ENCODE measurements at places on chromosomes 7 and 10. TPM values are rescaled to one million over a fixed set of nuclear protein-coding genes. Genes with fewer than 3 reads are reported as not detected.

The ATP6V0A4 gene
- total RNA-seq, result 0.40 TPM

DNA sequence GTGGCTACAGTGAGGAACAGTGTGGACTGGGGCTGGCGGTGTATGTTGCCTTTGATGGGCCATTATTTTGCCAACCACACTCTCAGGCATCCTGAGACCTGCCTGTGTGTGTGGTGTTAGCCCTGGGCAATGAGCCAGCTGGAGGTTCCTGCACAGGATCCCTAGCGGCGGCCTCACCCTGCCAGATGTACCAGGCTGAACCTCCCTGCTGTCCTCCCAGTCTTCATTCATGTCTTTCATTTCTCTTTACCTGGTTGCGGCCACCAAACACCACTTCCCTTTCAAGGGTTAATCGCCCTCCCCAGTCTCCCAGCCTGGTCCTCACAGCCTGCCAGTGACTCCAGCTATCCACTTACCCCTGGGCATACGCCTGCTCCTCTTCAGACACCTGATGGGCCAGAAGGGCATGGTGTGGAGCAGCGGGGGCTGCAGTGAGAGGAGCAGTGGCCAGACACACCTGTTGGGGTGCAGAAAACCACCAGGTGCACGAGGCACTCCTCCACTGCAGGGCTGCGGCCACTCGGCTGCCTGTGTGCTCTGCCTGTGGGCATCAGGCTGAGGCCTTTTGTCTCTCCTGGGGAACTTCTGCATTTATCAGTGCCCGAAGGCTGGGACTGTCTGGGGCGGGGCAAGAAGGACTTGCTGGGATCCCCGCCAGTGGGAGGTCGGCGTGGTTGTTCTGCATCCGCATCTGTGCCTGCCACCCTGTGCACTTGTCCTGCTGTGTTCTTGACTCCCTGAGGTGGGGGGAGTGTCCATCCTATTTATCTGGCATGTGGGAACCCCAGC lies 111.6 kb downstream of the ARHGAP22 start:
- peak; percentile 38 for DNase-seq

The CUX1 gene
- 63.7 TPM for total RNA-seq

The CDHR3 gene
- total RNA-seq, result 0.19 TPM

DNA sequence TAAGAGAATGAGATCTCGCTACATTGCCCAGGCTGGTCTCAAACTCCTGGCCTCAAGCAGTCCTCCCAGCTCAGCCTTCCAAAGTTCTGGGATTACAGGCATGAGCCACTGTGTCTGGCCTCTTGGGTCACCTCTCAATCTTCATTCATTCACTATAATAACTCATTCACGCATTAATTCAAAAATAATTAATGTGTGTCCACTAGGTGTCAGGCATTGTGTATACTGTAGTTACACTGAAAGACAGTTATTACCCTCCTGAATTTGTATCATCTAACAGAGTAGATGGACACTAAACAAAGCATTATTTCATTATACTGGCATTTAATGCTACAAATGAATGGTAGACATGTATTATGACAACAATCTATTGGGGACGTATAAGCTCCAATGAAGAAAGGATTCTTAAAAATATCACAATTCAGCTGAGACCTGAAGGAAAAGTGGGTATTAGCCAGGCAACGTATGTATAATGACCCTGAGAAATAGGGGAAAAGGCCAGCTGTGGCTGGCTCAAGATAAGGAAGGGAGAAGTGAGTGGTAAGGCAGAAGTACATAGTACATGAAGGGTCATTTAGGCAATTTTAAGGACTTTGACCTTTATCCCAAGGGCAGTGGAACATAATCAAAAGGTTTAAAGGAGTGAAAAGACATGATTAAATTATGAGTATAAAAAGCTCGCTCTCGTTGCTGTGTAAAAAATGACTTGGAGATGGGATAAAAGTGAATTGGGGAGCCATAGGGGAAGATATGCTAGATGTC lies 150.7 kb downstream of the BTAF1 start:
- DNase-seq, result peak; percentile 29

DNA sequence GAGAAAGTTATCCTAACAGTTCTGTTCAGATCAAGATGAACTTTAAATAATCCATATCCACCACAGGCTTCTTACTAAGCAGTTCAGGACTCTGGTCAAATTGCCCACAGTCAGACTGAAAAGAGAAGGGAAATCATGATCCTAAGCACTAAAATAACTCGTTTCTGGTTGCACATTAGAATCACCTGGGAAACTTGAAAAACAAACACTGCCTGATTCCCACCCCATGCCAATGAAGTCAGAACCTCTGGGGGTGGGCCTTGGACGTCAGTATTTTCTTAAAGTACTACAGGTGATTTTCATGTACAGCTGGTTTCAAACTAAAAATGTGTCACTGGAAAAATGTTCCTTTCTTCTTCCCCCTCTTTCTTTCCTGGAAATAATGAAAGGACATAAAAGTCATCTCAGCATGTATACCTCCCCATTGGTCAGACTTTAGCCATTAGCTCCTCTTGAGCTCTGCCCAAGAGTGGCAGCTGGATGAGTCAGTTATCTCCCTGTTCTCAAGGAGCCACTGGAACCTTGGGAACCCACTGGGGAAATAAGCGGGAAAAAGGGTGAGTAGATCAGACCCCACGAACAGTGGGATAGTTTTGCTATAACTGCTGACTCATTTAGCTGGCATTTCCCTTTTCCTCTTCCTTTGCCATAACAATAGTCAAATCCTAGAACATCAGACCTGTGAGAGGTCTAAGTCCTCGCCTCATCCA lies 75.3 kb upstream of the IL6 start:
- DNase-seq, result peak; percentile 58

DNA sequence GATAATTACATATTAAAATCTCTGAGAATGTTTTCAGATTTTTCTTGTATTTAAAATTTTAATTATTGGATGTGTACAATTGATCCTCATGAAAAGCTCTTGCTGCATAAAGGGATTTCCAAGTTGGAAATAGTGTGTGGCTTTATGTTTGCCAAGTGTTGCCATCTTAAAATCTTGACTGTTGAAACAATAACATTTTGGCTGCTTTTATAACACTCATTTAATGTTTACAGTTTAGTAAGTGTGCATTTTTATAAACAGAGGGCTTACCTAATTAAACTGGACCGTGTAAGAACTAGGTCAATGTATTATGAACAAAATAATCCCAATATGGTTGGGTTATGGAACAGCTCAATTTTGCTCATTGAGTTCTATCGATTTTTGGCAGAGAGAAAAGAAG lies 23.9 kb downstream of the SEMA3A start:
- DNase-seq, result no peak

DNA sequence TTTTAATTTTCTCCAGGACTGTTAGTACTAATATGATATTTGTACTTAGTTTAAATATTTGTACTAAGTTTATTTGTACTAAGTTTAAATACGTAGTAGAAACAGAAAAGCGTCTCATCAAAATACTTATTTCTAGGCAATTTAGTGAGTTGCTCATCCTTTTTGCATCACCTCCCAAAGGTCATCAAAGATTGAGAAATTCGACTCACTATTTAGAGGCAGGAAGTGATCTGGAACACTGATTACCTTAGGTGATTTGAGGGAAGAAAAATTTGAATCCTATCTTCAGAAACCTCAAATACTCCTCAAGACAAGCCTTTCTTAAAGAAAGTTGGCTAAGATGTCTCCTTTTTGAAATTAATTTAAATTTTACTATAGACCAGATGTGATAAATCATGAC lies 14.5 kb downstream of the WNT16 start:
- DNase-seq, result no peak

GRCh38 chr10:73218431-73219191 lies 28.4 kb downstream of the DNAJC9 start:
- peak; percentile 38 for DNase-seq

DNA sequence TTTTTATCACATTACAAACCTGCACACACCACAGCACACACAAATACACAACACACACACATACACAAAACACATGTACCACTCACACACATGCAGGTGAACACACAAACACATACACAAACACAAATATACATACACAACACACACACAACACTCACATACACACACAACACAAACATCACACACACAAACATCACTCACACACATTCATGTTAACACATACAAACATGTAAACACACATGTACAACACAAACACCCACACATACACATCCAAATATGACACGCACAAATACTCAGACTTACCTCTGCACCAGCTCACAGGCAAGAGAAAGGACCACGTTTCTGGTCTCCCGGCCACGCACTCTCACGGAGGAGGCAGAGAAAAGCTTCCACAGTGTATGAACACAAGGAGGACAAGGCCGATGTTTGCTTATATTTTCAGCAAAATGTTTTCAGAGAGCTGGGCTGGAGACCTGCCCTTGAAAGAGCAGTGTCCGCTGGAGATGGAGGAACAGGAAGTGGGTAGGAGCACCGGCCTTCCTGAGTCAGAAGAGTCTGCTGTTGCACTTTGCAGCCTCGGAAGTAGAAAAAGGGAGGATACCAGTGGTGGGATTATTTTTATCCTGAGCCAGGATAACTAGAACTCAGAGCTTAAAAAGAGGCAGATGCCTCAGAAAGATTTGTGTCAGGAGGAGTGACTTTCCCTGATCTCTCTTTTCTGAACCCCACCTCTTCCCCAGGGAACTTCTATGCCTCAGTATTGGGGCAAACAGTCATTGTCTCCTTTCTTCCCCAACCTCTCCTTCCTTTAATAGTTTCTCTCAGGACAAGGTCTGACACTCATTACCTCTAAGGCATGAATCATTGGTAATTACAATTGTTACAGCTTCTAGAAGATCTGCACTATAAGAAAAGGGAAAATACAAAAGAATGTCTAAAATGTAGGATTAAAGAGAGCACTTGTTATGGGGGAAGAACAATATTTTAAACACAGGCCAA lies at the start of gene GIMAP6:
GIMAP6 (minus strand) TSS at position 520 of the 999 bp plus-strand sequence. CDS start 2,243 bp downstream, outside the sequence.
- no peak for DNase-seq

GRCh38 chr7:34759477-34760125 lies 101.6 kb downstream of the NPSR1 start:
- peak; percentile 58 for DNase-seq

DNA sequence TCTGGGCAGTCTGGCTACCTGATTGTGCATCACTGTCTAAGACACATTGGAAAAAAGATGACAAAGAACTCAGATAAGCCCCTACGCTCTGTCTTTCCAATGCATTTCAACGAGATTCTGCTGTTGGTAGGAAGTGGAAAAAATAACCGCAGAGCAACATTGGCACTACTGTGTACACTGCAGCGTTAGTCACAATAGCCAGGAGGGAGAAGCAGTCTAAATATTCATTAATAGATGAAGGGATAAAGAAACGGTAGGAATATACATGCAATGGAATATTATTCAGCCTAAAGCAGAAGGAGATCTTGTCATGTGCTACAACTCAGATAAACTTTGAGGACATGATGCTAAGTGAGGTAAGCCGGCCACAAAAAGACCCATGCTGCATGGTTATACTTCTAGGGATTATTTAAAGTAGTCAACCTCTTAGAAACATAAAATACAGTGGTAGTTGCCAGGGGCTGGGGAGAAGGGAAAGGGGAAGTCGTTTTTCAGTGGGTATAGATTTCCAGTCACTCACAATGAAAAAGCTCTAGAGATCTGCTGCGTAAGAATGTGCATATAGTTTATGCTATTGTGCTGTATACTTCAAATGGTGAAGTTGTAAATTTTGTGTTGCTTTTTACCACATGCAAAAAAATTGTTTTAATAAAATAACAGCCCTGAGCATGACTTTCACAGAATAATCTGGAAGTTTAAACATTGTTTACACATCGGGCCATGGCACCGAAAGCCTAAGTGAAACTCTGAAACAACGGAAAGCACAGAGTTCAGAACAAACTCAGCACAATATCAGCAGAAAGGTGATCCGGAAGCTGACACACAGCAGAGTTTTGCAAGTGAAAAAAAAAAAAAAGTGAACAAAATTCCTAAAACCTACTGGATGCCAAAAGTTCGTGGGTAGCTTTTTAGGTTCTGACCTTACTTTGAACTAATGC lies 40.1 kb downstream of the ELMO1 start:
- no peak for DNase-seq

GRCh38 chr7:38671911-38672905 lies 41.0 kb upstream of the AMPH start:
- DNase-seq, result peak; percentile 30

GRCh38 chr10:96374639-96374984 lies 15.8 kb upstream of the OPALIN start:
- DNase-seq, result no peak

The EZH2 gene
- 48.1 TPM for total RNA-seq

GRCh38 chr10:113475381-113475807 lies 77.5 kb upstream of the HABP2 start:
- no peak for DNase-seq

DNA sequence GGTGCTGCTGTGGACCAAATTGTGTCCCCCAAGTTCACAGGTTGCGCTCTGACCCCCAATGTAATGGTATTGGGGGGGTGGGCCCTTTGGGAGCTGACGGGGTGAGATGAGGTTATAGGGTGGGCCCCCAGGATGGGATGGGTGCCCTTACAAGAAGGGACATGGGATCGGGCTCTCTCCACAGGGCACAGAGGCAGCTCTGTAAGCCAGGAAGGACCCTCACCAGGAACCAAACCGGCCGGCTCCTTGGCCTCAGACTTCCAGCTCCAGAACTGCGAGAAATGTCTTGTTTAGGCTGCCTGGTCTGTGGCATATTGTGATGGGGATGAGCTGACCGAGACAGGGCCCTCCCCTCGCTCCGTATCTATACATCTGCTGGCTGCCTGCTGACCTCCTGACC lies 25.7 kb upstream of the JAKMIP3 start:
- no peak for DNase-seq

DNA sequence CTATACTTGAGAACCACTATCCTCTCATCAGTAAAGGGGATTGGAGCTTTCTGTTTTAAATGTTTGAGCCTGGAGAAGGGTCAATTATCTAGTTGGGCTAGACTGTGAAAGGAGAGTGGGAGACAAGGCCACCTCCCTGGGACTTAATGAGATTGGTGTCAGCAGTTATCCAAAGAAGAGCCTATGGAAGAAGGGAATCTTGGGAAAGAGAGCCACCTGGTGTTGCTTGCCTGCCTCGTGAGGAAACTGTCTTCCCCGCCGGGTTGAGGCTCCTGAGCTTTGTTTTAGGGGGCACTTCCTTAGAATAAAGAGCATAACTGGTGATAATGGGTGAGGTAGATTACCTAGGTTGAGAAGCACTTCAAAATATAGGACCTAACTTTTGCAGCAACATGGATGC lies 32.0 kb upstream of the ABCB4 start:
- peak; percentile 17 for DNase-seq

DNA sequence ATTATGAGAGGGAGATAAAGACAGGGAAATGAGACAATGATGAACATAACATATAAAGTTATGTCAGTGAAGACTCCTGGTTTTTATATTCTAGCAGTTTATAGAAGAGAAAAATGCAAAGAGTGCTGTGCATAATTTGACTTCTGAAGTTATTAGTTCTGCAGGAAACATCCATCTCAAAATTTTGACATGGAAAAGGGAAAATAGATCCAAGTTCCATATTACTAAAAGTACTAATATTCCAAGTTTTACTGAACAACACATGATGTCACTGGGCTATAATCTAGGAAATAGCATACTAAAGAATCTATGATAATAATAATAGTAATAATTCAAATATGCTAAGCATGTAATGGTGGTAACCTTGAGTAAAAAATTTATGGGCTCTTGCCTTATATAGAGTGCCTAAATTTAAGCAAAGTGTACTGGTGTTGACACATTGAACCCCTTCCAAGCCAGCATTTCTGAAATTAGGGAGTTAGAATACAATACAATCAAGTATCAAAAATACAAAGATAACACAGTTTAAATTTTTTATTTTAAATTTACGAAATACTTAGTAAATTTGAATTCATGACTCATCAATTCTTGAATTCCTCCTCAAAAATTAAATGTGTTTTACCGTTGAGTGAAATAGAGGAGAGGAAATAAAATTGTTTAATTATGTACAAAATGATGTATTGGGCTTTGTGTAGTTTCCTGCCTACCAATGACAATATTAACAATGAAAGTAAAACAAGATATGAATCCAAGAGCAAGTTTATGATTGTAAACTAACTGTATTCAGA lies 102.8 kb upstream of the KCND2 start:
- DNase-seq, result no peak

- no peak for DNase-seq
These were observed 370.0 kb upstream of the AUTS2 start for GRCh38 chr7:69228212-69228811.

All from MCF 10A (cell line).